Bladder microvascular endothelial cell (primary cell): ENCODE measurements at places on chromosomes 16 and 17. TPM values are rescaled to one million over a fixed set of nuclear protein-coding genes. Genes with fewer than 3 reads are reported as not detected.

Gene HID1
- total RNA-seq: 19.3 and 36.4 TPM in 2 replicates

Gene TEKT5
- total RNA-seq: not detected in 2 replicates

Gene KRT17
- total RNA-seq: 1.2 and 2.6 TPM in 2 replicates

Gene ZNF598
- total RNA-seq: 11.2 and 24.5 TPM in 2 replicates

Gene SEZ6L2
- 0.65 and 5.9 TPM in 2 replicates for total RNA-seq
